Fibroblast of pulmonary artery (primary cell): ENCODE measurements at places on chromosomes 2 and 18.

DNA sequence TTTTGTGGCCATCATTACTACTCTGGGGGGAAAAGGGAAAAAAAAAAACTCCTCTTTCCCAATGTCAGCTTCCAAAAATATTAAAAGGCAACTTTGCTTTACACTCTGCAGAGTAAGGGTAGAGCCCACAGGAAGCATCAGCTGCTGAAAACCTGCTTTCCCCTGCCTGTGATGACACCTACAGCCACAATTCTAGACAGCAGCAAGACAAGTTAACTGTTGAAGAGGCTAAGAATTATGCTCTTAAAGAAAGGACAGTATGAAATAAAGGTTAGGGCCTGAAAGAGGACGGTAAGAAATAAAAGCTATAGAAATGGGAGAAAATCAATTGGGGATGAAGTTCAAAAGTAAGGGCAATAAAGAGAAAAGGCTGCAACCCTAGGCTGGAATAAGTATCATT is 3.0 kb downstream of the PDE11A start:
- DNase-seq, result no peak

GRCh38 chr2:109560265-109560664 is 53.5 kb downstream of the SEPTIN10 start:
- peak; percentile 45 for DNase-seq

GRCh38 chr2:71665168-71666093 is 212.1 kb downstream of the DYSF start:
- no peak for DNase-seq

DNA sequence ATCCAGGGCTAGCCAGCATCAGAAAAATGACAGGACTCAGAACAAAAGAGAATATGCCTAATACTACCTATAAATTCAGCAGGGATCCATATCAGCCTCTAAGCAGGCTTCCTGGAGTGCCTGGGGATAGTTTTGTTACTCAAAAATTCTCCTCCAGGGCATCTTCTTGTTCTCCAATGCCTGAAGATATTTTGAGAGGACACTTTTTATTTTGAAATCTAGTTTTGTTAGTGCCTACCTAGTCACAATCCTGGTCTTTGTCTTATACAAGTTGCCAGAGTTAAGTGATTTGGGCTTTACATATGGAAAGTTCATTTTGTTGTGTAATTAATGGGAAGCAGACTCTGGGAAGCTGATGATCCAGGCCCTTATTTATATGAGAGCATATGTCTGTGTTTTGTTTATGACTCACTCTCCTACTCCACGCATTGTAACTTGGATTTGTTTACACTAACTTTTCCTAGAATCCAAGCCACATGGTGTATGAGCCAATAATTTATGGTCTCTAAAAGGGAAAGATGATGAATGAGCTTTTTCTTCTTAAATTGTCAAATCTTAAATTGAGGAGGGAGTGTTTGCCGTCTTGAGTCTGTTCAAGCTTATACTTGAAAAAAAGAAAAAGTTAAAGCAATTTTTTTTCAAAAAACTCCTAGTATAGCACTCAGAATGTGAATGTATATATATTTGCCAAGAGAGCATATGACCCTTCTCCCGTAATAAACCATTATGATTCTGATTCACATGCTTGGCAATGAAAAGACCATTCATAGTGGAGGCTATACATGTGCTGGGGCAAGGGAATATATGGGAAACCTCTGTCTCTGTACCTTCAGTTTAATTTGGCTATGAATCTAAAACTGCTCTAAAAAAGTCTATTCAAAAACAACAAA is 370.3 kb downstream of the SETBP1 start:
- peak; percentile 84 for DNase-seq
